ENCODE measurements at places on chromosomes 11 and 22.

GRCh38 chr11:133516845-133517244, 15.5 kb downstream of the OPCML start:
- DNase-seq, result no peak

DNA sequence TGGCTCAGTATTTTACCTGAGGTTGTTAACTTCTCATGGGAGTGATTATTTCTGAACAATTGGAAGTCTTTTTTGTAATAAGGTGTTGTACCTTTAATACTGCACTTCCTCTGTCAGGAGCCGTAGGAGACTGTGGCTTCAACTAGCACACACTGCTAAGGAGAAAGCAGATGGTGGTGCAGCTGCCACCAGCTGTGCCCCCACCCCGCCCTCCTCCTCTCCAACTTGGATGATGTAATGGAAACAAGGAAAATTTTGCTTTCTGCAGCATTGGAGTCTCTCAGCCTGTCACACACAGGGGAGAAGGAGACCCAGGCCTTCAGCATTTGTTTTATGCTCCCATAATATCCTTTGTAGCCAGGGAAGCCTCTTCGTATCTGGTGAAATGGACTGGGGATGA, 91.2 kb downstream of the TEAD1 start:
- no peak for DNase-seq

GRCh38 chr22:46290843-46291785, 5.6 kb upstream of the GTSE1 start:
- DNase-seq, result no peak

DNA sequence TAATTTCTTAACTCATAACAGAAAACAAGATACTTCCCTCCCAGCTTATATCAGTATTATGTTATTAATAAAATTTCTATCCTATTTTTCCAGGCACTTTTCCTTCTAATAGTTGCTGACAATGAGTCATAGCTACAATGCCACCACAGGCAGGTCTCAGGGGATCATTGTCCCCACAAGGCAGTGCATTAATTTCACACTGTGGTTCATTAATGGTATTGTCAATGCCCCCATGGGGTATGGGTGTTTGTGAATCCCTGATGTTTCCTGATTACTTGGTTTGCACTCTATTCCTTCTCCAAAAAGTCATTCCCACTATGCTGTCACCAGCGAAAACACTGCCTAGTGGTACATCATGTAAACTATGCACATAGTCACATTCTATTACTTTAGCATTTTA, 345.5 kb upstream of the CTSC start:
- no peak for DNase-seq

DNA sequence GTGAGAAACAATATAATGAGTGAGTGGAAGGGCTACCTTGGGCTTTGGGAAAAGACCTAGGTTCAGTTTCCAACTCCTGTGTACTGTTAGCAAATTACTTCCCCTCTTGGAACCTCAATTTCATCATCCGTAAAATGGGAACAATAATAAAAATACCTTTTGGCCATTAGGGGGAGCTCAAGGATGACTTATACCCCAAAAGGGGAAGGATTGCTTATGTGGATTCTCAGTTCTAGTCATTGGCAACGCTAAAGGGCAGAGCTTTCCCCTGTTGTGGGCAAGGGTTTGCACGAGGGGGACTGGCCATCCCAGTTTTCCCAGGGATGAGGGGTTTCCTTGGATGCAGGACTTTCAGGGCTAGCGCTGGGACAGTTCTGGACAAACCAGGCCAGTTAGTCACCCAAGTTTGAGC, 3.1 kb upstream of the COMMD9 start:
- DNase-seq, result peak; percentile 66

GRCh38 chr22:50469377-50470305, 5.2 kb downstream of the SBF1 start:
- peak; percentile 31 for DNase-seq

Data from AML-193 (cell line).